ENCODE measurements at places on chromosomes 7 and 10.

- no peak for DNase-seq
These were observed 293.6 kb downstream of the CSTF2T start for GRCh38 chr10:51405580-51406351.

DNA sequence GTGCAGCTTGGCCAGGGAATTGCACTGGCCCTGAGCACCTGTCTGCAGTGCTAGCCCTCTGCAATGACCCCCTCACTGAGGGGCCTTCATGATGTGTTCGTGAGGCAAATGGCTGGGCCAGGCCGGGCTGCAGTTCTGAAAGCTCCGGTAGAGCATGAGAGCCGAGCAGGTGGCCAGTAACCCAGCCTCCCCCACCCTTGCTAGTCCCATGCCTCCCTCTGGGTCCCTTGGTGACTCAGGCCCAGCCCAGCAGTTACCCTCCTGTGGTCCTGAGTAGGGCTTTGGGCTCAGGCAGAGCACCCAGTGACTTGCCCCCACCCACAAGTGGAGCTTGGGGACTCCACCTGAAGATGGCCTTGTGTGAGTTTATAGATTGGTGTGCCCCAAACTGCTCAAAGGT lies 16.1 kb upstream of the CSGALNACT2 start:
- DNase-seq = no peak

- DNase-seq = no peak
These were observed 43.5 kb upstream of the ZRANB1 start for GRCh38 chr10:124898471-124898870.

GRCh38 chr7:107103369-107103768 lies 58.9 kb downstream of the PRKAR2B start:
- DNase-seq = no peak

GRCh38 chr7:130595986-130596385 lies 72.6 kb downstream of the COPG2 start:
- no peak for DNase-seq

- DNase-seq = no peak
These were observed 222.9 kb downstream of the DNAJB6 start for GRCh38 chr7:157559596-157560257.

- no peak for DNase-seq
These were observed 85.7 kb downstream of the SUGCT start for GRCh38 chr7:40220421-40220911.

DNA sequence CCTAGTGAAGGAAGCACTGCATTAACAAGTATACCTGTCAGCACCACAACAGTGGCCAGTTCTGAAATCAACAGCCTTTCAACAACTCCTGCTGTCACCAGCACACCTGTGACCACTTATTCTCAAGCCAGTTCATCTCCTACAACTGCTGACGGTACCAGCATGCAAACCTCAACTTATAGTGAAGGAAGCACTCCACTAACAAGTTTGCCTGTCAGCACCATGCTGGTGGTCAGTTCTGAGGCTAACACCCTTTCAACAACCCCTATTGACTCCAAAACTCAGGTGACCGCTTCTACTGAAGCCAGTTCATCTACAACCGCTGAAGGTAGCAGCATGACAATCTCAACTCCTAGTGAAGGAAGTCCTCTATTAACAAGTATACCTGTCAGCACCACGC lies 16.1 kb downstream of the MUC17 start:
- DNase-seq = no peak

DNA sequence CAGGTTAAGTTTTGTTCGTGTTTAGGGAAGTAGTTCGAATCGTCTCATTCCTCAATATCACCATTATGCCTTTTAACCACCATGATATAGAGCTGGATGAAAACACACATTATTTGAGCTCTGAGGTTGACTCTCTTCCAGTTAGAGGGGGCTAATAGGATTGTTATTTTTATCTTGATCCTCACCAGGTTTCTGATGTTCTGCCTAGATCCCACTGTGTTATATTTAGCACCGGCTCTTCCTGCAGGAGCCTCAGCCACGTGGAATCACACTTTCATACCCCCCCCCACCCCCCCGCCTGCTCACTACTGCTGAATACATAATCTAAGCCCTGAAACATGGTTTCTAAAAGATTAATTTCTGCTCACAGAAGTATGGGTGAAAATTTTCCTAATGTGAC lies 88.3 kb downstream of the NRCAM start:
- DNase-seq = no peak

DNA sequence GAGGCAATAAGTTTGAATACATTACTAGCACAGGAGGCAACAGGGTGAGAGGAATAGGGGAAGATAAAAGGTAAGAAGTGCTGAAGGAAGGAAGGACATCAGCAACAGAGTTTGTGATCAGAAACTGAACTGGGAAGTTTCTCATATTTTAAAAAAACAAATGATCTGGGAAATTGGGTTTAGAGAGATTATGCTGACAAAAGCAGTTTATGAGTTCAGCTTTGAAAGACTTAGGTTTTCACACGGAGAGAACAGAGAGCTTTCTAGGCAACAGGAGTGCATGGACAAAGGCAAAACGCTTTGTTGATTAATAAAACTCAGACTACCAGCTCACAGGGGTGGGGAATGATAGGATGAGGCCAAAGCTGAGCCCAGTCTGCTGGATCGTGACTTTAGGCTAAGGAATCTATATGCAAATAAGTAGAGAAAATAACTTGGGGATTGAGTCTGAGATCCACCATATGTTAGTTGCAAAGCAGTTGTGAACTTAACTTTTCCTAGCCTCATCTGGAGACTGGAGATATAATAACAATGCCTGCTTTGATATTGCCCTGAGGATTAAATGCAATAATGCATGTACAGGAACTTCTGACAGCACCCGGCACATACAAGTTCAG lies 4.2 kb downstream of the OSBPL3 start:
- no peak for DNase-seq

GRCh38 chr7:156169474-156170370 lies 357.5 kb upstream of the SHH start:
- DNase-seq = no peak
